ENCODE measurements at places on chromosomes 3 and 15.
A peak's percentile ranks its signal among the peaks of the same experiment; 100 is the strongest.

DNA sequence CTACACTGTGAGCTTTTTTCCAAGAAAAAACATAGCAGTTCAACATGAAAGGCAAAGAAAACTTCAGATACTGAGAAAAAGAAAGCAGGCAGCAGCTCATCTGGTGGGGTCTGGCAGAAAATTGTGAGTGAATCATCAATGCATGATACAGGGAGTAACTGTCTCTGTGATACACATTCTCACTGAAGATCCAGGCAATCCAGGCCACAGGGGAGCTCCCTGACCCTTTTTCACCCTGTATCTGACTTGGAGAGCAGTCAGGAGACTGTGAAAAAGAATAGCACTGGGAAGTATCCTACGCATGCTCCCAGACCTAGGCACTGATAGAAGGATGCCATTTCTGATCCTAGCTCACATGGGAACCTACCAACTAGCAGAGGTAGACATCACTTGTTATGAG, 269.8 kb downstream of the MBNL1 start:
- DNase-seq = no peak

GRCh38 chr3:39021029-39021428, 30.7 kb downstream of the SCN11A start:
- DNase-seq = no peak

DNA sequence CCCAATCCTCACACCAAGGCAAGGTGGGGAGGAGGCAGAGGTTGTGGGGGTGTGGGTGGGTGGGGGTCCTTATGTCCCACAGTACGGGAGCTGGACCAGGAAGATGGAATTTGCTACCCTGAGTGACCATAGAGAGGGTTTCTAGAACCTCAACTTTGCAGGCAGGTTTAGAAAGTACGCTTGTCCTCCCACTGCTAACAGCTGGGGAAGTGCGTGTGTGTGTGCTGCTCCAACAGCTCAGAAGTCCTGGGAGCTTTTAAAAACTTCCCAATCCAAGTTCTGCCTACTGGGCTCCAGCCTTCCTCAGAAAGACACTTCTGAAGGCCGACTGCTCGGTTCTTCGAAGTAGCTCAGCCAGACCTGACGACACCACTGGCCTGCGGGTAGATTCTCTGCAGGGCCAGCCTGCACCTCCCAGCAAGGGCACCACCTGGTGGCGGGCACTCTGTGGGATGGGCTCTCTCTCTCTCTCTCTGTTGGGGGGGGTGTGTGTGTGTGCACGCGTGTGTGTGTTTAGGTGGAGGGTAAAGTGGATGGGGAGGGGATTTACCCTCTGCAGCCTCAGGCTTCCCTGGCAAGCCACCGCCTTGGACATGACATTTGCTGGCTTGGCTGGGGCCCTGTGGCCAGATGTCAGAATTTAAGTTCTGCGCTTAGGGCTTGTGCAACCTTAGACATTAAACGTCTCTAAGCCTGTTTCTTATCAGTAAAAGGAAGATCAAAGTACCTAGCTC, 15.6 kb downstream of the TMEM158 start:
- DNase-seq = no peak

GRCh38 chr15:69731081-69731330, 278.4 kb downstream of the RPLP1 start:
- no peak for DNase-seq

DNA sequence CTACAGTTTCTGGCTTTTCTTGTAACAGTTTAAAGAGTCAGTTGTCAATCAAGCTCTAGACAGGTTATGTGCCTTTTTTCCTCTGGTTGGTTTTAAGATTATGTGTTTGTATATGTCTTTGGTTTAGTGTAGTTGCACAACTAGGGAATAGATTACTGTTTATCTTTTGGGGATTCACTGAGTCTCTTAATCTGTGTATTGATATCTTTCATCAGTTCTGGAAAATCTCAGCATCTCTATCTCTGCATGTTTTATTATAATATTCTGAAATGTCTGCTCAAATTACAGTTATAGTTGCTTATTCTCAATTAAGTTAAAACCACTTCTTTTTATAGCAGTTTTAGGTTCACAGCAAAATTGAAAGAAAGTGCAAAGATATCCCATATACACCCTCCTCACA, 14.3 kb downstream of the DUT start:
- no peak for DNase-seq

DNA sequence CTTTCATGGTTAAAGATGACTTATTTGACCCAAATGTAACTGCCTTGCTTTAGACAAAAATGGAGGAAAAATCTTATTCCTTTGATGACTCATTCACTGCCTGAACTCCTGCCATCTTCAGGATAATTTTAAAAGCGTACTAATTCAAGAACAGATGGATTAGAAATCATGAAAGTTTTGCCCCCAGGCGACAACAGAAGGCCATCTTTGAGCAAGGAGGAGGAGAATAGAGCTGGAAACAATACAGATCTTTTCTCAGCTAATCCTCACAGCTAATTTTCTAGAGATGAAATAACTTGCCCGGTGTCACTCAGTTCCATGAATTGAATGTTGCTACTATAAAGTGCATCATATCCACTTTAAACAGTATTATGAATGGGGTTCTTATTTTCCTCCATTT, 324.7 kb upstream of the RARB start:
- no peak for DNase-seq

DNA sequence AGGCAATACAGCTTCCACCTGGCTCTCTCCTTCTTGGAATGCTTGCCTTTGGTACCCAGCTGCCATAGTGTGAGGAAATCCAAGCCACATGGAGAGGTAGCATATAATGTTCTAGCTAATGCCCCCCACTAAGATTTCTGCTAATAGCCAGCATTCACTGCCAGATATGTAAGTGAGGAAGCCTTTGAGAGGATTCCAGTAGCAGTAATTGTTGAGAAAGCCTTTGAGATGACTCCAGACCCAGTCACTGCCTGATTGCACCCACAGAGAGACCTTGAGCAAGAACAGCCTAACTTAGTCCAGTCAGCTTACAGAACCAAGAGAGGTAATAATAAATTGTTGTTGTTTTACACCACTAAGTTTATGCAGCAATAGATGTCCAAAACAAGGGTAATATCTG, 63.1 kb downstream of the STRIT1 start:
- no peak for DNase-seq

DNA sequence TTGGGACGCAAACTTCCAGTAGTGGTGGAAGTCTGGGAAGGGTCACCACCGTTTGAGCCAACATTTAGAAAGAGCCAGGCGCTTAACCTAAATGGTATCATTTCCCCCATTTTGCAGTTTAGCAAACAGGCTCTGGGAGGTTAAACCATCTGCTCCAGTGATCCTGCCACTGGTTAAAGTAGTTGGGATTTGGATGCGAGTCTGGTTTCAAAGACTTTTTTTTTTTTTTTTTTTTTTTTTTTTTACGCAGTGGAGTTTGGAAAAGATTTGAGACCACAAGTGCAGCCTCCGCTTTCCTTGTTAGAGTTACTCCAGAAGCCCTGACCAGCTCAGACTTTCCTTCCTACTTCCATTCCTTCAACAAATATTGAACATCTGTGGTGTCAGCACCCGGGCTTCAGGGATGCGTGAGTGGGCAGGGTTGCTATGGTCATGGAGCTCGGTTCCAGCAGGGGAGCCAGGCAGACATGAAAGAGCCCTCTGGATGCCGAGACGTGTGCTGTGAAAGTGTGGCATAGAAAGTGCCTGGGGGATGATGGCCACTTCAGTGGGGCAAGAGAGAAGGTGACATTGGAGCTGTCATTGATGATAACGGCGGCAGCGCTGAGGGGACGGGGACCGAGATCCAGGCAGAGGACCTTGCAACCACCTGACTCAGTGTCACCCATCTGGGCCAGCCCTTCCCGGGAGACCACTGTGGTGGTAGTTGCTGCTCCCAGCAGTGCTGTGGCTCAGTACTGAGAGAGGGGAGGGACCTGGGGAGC, 1.1 kb upstream of the RNU6-1 start:
- DNase-seq = peak; percentile 4

DNA sequence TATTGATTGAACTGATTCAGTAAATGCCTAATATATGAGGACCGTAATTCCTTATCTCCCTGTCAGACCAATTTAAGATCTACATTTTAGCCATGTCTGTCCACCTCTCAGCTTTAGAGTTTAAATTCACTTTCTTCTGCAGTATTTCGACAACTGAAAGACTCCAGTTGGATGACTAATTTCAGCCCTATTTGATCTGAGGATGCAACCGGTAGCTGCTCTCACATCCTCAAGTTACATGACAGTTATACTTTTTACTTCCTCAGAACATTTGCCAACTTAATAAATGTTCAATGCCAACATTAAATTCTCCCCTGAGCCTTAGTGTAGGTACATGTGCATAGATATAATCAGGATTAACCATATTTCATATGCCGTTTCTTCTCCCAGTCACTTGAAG, 2.5 kb upstream of the HHLA2 start:
- no peak for DNase-seq

GRCh38 chr3:24199775-24200247, 254.7 kb downstream of the NR1D2 start:
- DNase-seq = no peak

- peak; percentile 40 for DNase-seq
These were observed 27.4 kb upstream of the HDAC11 start for GRCh38 chr3:13452490-13453335.

DNA sequence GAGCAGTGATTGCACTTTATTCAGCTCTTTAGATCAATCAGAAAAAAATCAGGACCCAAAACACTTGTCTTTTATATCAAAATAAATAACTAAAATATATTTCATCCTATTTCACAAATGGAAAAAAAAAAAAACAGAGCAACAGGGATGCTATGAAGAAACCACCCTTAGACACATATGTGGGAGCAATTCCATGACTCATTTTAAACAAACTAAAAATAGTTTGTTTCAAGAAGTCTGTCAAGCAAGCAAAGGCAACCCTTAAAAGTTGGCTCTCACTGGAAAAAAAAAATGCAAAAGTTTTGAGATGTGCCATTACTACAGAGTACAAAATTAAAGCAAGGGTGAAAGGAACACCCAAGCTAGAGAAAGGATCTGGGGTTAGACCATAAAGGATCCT, 5.7 kb downstream of the ATP13A3 start:
- no peak for DNase-seq

DNA sequence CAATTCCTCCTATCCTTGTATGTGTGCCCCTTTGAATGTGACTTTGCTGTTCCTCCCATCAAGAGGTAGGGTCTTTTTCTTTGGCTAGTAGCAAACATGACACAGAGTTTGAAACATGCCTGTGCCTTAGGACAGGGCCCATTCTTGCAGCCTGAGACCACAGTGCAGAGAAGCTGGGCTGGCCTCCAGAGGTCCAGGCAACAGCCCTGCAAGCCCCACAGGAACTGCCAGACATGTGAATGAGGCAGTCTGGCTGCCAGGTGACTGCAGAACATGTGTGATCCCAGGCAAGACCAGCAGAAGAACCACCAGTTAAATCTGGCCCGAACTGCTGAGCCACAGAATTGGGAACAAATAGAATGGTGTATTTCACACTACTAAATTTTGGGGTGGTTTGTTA, 1.2 kb upstream of the HGD start:
- no peak for DNase-seq

- DNase-seq = no peak
These were observed 35.7 kb upstream of the BCL6 start for GRCh38 chr3:187781001-187781400.

- no peak for DNase-seq
These were observed 38.7 kb downstream of the FGD5 start for GRCh38 chr3:14857506-14857905.
